CMK (cell line): ENCODE measurements at places on chromosomes 2 and 18.

DNA sequence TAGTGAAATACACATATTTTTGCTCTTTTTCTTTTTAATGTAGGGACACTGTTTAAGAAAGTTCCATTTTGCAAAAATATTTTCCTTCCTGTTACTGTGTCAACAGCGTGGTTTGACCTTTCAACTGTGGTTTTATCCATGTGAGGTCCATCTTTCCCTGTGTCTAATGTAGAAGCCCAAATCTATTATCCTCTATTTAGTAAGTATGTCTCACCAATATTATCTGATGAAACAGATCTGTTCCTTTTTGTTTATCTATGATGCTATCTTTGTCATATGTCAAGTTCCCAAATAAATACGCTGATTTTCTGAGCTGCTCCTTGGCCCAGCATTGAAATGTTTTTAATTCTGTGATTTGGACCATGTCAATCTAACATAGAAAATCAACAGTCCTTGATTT, 3.5 kb upstream of the ARHGAP15 start:
- DNase-seq, result no peak

DNA sequence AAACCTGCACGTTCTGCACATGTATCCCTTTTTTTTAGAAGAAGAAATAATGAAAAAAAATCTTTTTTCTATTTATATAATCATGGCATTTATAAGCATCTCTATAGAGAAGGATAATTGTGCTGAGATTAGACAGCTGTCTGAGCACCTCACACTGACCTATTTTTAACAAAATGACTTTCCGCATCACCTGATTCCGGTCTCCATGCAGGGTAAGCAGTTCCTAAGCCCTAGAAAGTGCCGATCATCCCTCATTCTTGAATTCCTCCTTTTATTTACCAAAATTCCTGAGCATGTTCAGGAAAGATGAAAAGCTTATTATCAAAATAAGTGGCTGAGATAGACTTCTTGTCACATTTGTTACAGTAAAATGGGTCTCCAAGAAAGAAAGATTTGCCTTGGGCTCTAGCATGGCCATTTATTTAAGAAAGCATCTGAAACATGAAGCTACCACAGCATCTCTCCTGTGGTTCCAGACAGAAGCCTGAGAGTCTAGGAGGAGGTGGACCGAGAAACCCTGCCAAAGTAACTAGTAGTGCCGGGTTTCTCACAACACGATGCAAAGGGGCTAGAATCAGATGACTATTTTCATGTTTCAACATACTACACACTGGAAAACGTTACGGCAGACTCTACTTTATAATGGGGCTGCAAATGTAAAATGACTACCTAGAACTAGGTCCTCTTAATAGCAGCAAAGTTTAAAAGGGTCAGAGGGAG, 670 bp downstream of the GKN1 start:
- no peak for DNase-seq

DNA sequence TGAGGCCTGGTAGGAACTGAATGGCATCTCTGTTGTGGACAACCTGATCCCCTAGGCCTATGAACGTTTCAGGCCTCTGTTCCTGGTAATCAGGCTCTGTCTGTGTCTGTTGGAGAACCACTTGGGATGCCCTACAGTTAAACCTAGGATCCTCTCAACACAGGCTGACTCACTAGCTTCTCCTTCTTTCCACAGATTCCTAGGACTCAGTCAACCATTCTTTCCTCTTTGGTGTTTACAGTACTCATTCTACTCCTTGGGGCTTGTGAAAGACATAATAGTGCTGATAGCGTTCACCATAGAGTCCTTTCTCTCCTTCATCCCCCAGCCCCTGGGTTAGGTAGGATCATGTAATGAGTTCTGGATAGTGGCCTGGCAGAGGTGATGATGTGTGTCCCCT, 544.3 kb downstream of the METTL4 start:
- no peak for DNase-seq

GRCh38 chr2:202521470-202521869, 113.3 kb upstream of the FAM117B start:
- no peak for DNase-seq

- DNase-seq, result no peak
Measured at GRCh38 chr2:100991404-100991773, 10.7 kb upstream of the RPL31 start.

DNA sequence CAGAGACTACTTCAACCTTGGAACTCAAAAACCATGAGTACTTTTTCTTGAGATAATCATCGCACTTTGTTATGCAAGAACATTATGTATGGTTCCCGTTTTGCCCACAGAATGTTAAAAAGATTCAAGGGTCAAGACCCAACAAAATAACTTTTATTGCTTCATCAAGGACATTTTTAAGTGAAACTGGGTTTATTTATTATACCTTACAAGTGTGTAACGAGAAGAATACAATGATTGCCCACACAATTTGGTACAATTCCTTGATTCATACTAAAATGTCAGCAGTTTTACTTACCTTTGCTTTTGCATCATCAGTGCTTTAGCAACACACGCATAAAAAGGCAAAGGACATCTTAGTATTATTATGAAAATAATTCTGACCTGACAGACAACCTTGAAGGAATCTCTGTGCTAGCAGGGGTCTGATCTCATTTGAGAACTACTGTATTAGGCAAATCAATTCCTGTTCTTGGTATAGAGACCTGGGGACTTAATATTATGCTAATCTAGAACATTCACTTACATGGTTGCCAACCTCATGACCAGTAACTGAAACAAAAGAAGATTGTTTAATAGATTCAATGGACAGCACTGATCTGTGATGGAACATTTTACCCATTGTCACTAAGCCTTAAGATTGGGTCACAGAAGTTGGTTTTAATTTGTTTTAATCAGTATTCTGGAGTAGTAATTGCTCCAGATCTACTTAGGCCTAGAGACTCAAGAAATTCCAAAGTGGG, 16.2 kb downstream of the CCDC88A start:
- no peak for DNase-seq

DNA sequence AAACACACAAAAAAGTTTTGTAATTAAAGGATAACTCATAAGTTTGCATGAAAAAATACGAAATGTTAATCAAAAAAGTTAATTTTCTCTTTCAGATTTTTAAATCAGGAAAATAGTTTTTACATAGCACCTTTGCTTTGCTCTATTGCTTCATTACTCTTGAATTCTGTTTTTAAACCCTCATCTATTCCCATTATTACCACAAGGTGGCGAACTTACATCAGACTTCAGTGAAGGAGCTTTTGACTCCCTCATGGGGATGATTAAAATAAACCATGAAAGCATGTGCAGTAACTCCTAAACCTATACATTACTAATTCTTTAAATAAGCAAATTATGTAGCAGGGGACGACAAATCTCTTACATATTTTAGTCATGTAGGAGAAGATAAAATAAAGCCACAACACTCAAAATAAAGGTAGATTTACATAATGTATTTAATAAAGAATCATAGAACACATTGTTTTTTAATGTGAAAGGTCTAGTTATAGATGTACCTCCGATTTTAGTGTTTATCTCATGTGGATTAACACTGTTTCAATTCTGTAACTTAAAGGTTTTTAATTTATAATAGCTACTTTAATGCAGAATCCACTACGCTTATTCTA, 105.2 kb downstream of the NETO1 start:
- DNase-seq, result peak; percentile 7

DNA sequence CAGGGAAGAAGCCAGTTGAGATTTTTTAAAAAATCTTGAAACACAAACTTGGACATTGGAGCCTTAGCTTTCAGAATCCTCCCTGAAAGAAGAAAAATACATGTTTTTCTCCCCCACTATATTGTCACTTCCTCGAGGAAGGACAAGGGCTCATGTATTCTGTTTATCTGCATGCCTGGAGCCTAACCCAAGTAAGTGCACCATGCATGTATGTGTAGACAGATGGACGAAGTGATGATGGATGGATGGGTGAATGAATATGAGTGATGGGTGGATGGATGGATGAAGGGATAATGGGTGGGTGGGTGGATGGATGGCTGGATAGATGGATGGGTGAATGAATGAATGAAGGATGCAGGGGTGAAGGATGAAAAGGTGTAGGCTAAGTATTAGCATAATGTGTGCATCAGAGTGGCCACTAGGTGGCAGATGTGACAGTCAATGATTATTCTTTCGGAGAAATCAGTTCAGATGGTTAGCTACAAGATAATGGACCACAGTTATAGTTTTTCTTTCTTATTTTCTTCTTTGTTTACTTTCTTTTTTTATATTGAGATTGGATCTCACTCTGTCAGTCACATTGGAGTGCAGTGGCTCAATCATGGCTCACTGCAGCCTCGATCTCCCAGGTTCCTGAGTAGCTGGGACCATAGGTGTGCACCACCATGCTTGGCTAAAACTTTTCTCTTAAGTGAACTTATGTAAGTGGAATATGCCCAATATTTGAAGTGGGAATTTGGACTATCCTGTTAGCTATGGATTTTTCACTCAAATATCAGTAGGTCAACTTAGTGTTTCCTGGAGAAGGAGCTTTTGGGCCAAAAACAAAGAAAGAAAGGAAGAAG, 18.5 kb upstream of the CCDC93 start:
- DNase-seq, result no peak

- DNase-seq, result no peak
Measured at GRCh38 chr18:64398320-64398719, 249.4 kb upstream of the LINC00305 start.

GRCh38 chr2:10917927-10918326, 6.2 kb downstream of the KCNF1 start:
- DNase-seq, result no peak

- no peak for DNase-seq
Measured at GRCh38 chr2:3587432-3587831, 7.5 kb upstream of the COLEC11 start.

- DNase-seq, result no peak
Measured at GRCh38 chr2:38128653-38129052, 52.7 kb upstream of the CYP1B1 start.

- no peak for DNase-seq
Measured at GRCh38 chr2:70714141-70714905, 53.7 kb downstream of the ADD2 start.

- DNase-seq, result no peak
Measured at GRCh38 chr18:59917422-59917821, 17.6 kb downstream of the PMAIP1 start.

DNA sequence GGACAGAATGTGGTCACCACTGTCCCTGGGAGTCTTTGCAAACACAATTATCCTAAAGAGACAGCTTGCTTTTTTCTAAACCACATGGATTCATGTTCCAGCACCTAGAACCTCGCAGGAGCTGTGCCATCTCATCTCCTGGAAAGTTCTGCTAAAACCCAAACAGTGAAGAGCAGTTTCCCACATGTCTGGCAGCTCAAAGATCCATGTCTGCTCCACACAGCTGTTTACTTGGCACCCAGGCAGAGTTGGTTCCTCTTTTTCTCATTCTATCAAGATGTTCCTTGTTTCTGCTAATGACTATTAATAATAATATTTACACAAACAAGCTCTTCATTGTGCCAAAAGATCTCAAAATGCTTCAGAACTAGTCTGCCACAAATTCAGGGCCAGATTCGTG, 30.1 kb upstream of the PID1 start:
- no peak for DNase-seq

DNA sequence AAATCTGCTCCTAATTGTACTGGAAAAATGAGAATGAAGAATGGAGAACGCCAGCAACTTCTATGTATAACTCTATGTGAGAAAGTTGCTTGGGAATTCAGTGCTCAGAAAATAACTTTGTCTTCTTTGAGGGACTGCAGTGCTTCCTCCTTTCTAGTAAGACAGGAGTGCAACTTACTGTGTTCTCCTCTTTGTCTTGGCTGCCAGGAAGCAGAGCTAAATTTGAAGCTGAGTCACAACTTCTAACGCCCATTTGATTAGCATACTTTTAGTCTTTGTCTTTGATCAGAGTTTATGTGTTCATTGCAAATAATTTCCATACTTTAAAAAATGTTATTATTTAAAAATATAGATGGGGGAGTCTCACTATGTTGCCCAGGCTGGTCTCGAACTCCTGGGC, 6.6 kb downstream of the ARHGAP25 start:
- no peak for DNase-seq

DNA sequence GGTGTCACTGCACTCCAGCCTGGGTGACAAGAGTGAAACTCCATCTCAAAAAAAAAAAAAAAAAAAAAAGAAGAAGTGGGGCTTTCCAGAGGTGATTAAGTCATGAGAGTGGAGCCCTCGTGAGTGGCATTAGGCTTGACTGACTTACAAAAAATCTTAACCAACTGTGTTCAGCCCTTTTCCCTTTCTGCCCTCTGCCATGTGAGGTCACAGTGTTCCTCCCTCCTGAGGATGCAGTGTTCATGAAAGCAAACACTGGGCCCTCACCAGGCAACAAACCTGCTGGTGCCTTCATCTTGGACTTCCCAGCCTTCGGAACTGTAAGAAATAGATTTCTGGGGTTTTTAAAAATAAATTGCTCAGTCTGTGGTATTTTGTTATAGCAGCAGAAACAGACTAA, 37.0 kb upstream of the METTL21A start:
- DNase-seq, result no peak

DNA sequence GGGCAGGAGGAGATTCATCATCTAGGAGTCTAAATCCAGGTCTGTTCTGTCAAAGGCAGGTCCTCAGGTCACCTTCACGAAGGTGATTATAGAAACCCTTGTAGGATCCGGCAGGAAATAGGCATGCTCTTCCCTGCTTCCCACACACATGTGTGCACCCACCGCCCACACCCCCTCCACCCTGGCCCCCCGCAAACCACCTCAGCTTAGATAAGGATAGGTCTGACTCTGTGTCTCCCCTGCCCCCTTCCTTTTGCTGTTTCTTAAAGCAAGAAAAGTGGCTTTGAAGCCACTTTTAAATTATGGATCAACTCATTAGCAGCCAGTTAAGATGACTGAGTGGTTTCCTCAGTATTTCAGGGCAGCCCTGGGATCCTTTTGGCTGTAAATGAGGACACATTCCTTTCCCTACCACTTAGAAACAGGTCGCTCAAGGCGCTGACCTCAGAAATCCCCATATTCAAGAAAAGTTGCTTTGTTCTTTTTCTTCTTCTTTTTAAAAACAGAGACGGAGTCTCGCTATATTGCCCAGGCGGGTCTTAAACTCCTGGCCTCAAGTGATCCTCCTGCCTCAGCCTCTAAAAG, 14.5 kb upstream of the CIB4 start:
- no peak for DNase-seq

GRCh38 chr2:19617257-19617848, 258.9 kb upstream of the OSR1 start:
- DNase-seq, result no peak

GRCh38 chr2:148926981-148927401, 52.0 kb downstream of the KIF5C start:
- no peak for DNase-seq

GRCh38 chr2:159497256-159497655, 119.1 kb downstream of the BAZ2B start:
- DNase-seq, result peak; percentile 81

DNA sequence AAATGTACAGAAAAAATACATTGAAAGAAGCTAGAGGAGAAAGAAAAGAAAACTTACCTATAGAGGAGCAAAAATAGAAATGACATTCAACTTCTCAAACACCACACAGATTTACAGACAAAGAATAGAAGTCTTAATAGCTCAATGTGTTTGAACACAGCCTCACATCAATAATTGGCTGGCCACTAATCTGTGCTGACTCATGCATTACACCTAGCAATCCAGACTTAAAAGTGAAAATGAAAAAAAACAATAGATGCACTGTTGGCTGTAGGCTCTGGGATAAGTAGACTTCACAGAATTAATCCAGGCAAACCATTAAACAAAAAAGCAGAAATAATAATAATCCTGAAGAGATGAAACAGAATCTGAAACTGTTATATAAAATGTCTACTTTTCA, 961.3 kb upstream of the CELF4 start:
- no peak for DNase-seq

GRCh38 chr2:129764376-129765325, 214.8 kb upstream of the RAB6C start:
- DNase-seq, result no peak
